ENCODE measurements at places on chromosomes 1 and 21.

GRCh38 chr21:42081138-42081537, 10.0 kb downstream of the UMODL1 start:
- DNase-seq: no peak

GRCh38 chr1:236058141-236058934, 6.6 kb downstream of the NID1 start:
- DNase-seq: no peak

DNA sequence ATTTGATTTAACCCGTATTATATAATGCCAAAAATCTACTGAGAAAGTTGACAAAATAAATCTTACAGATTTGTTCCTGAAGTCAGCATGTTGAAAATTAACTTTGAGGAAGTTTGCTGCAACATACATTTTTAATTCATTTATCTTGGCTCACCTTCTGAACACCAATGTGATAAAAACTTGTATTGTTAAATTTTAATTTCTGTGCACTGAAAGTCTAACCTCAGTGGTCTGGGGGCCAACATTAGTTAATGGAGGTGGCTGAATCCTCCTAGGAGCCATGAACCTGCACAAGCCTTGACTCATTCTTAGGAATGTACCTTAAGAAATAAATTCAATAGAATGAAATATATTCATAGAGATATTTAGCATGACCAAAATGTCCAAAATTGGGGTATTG, 95.3 kb downstream of the ADSS2 start:
- no peak for DNase-seq

DNA sequence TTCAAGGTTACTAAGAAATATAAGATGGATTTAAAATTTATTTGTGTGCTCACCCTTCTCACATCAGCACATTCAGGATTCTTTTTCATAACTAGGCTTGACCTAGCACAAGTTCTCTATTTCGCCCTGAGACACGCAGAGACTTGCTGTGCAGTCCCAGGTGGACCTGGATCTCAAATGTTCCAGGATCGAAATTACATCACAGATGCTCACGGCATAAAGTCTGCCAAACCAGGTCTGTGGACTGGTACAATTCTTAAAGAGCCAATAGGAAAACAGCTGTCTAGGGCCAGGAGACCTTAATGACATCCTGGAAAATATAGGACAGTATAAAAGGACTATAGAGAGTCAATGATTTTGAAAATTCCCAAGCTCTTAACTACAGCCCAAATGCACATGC, 2.2 kb downstream of the PGBD5 start:
- no peak for DNase-seq

GRCh38 chr21:41437729-41438128, 11.7 kb downstream of the MX1 start:
- no peak for DNase-seq

DNA sequence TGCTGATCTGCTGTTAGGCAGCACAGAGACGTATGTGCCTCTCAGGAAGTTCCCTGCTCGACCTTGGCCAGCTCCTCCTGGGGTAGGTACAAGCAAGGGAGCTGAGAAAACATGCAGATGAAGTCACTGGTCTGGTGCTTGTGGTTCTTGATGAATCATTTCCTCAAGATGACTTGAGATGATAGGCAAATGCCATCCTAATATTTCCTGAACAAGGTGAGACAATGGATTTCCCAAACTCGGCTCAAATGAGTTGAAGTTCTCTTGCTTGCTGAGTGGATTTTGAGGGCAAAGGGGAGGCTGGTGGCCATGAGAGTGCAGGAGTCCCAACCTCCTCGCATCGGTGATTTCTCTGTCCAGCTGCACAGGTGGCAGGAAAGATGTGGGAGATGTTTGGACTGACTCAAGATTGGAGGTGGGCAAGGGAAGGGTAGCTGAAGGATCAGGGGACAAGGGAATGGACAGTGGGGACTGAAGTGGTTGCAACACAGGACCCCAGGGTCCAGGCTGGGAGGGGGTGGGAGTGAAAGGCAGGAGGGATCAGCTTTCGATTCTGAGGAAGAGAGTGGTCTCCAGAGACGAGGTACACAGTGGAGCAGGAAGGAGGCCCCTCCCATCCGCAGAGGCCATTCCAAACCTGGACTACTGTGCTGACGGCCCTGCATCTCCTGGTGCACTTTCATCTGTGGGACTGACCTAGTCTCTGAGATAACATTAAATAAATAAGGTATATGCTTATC, 63.9 kb downstream of the CAPN2 start:
- peak; percentile 21 for DNase-seq

DNA sequence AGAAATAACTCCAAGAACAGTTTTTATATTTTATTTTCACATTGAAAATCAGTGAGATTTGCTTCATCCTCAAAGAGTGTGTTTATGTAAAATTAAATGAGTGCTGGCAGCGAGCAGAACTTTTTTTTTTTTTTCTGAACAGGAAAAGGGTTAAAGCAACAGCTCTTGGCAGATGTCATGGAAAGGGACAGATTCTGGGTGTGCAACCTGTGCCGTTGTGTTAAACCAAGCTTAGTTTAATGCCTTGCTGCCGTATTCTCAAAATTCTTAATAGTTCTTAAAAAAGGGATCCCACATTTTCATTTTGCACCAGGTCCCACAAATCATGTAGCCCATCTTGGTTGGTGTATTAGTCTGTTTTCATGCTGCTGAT, 227.4 kb upstream of the VAMP3 start:
- DNase-seq: no peak

DNA sequence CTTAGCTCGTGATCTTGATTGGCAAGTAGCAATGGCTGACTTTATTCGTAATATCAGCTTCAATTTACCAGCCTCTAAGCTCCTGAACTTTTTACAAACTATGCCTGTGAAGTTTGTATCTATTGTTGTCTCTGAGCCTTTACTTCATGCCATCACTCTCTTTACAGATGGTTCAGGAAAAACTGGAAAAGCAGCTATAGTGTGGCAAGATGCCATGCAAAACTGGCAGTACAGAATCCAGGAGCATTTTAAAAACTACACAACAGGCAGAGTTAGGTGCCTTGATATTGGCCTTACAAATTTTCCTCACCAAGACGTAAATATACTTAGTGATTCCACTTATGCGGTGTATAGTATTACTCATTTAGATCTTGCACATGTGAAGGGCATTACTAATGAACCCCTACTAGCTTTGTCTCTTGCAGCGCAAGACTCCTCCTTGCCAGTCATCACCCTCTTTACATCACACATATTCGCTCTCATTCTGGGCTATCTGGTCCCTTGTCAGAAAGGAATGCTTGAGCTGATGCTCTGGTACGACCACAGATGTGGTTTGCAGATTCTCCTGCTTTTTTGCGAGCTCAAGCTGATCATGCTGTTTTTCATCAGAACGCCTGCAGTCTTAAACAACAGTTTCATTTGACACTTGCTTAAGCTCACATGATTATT, 36.3 kb downstream of the CLCA1 start:
- DNase-seq: no peak

DNA sequence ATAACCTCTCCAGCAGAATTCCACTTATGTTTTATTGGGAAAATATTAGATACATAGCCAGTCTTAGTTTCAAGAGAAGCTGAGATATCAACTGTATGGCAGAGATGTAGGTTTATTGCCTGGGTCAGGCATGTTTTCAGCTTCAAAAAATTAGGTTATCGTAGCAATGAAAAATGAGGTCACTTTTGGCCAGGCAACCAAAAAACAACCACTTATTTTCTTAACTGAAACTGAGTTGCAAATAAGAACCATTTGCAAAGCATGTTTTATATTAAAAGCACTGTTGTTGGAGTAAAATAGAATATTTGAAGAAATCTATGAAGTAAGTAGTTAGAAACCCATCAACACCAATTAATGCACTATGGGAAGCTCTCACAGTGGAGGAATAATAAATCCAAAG, 5.5 kb upstream of the OR6Y1 start:
- DNase-seq: no peak

GRCh38 chr1:205585835-205586785, 45.7 kb downstream of the ELK4 start:
- DNase-seq: no peak

DNA sequence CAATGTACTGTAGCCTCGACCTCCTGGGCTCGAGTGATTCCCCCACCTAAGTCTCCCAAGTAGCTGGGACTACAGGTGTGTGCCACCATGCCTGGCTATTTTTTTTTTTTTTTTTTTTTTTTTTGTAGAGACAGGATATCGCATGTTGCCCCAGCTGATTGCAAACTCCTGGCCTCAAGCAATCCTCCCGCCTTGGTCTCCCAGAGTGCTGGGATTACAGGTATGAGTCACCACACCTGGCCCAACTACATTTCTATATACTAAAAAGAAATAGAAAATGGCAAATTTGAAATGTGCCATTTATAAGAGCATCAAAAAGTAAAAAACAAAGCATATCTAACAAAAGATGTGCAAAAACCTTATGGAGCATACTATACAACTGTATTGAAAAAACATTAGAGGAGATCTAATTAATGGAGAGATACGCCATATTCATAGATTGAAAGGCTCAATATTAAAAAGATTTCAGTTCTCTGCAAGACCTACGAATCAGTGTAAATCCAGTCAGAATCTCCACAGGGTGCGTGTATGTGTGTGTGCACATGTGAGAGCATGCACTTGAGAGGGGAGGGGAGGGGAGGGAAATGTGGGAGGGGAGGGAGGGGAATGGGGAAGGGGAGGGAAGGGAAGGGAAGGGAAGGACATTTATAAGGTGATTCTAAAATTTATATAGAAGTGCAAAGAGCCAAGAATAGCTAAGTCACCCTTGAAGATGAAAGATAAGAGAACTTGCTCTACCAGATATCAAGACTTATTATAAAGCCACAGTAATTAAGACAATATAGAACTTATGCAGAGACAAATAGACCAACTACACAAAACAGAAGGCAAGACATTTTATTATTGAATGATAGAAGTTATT, 15.5 kb upstream of the PADI4 start:
- DNase-seq: no peak

- DNase-seq: no peak
Observed at GRCh38 chr1:220926146-220926545, 46.9 kb downstream of the HLX start.

- DNase-seq: no peak
Observed at GRCh38 chr1:211870156-211870555, 39.6 kb upstream of the LPGAT1 start.

All from effector CD4-positive, alpha-beta T cell (primary cell).